Immature natural killer cell (primary cell): ENCODE measurements at places on chromosomes 4 and X. TPM values are rescaled to one million over a fixed set of nuclear protein-coding genes. Genes with fewer than 3 reads are reported as not detected.

GRCh38 chr4:88216395-88216794 is 58.0 kb upstream of the ABCG2 start:
- no peak for DNase-seq

DNA sequence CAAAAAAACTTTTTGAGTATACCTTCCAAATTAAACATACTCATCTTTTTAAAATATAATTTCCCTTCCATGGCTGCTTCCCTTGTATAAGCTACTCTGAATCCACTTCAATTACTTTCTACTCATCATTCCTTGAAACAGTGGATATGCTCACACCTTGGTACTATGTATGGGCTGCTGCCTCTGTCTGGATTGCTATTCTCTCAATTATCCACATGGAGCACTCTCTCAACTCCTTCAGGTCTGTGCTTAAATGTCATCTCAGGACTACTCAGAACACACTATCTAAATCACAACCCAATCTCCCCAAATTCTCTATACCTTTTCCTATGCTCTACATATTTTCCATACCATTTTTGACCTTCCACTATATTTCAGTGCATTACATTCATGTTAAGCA is 898.9 kb upstream of the EPHA5 start:
- DNase-seq, result no peak

- DNase-seq, result no peak
Observed at GRCh38 chr4:117096462-117096861, 11.1 kb upstream of the TRAM1L1 start.

- no peak for DNase-seq
Observed at GRCh38 chr4:185500035-185500434, 28.5 kb upstream of the CCDC110 start.

DNA sequence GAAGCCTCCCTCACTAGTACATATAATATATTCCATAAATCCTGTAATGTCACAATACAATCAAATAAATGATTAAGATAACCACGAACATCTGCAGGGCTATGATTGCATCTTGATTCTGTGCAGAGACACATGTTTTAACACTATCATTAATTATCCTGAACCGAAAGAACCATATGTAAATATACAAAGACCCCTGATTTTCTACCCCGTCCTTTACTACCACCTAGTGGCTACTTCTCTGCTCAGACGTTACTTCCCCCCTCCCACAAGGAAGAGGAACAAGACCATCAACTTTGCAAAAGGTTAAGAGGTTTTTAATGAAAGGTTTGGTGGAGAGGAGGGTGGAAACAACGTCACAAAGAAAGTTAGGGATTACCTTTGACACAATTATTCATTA is 134.0 kb downstream of the COL4A6 start:
- DNase-seq, result no peak

CITED1 gene
- not detected for polyA plus RNA-seq
